Epithelial cell of proximal tubule (primary cell): ENCODE measurements at places on chromosomes 5 and 9. TPM values are rescaled to one million over a fixed set of nuclear protein-coding genes. Genes with fewer than 3 reads are reported as not detected.

Gene FCN2
- not detected in 2 replicates for total RNA-seq

Gene DIPK1B
- 11.4 and 20.3 TPM in 2 replicates for total RNA-seq

Gene SPZ1
- not detected in 2 replicates for total RNA-seq

- no peak for DNase-seq
Observed at GRCh38 chr9:38066914-38067858, 1.8 kb downstream of the SHB start.

GRCh38 chr5:43997647-43998272, 391.5 kb downstream of the FGF10 start:
- no peak for DNase-seq
